Adipocyte (in vitro differentiated cells): ENCODE measurements at places on chromosomes 2 and 18.
A peak's percentile ranks its signal among the peaks of the same experiment; 100 is the strongest.

DNA sequence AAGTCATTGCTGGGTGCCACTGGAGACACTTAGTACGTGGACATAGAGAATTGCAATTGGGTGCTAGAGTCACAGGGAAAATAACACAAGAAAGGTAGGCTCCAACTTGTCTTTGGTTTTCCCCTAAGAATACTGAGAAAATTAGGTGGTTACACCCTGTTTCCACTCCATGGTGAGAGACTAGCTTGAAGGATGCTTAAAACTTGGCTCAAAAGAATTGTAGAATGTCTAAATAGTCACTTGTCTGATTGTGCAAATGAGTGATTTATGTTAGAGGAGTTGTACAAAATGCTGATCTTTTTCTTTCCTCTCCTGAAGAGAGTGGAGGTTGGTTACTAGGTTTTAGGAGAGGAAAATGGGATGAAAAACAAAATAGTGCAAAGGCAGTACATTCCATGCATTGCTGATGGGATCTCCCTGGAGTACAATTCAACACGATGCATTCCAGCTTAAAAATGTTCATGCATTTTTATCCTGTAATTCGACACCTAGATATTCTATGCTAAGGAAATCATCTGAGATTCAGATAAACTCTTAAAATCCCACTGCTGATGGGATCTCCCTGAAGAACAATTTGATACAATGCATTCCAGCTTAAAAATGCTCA lies 2.2 kb upstream of the SERPINB12 start:
- peak; percentile 69 for DNase-seq

DNA sequence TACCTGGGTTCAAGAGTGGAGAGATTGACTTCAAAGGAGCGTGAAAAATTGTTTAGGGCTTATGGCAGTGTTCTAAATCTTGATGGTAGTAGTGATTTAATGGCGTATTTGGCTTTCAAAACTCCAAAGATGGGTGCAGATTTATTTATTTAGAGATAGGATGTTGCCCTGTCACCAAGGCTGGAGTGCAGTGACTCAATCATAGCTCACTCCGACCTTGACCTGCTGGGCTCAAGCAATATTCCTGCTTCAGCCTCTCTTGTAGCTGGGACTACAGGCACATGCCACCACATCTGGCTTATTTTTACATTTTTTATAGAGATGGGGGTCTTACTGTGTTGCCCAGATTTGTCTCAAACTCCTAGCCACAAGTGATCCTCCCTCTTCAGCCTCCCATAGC lies 52.5 kb downstream of the FAM117B start:
- no peak for DNase-seq

DNA sequence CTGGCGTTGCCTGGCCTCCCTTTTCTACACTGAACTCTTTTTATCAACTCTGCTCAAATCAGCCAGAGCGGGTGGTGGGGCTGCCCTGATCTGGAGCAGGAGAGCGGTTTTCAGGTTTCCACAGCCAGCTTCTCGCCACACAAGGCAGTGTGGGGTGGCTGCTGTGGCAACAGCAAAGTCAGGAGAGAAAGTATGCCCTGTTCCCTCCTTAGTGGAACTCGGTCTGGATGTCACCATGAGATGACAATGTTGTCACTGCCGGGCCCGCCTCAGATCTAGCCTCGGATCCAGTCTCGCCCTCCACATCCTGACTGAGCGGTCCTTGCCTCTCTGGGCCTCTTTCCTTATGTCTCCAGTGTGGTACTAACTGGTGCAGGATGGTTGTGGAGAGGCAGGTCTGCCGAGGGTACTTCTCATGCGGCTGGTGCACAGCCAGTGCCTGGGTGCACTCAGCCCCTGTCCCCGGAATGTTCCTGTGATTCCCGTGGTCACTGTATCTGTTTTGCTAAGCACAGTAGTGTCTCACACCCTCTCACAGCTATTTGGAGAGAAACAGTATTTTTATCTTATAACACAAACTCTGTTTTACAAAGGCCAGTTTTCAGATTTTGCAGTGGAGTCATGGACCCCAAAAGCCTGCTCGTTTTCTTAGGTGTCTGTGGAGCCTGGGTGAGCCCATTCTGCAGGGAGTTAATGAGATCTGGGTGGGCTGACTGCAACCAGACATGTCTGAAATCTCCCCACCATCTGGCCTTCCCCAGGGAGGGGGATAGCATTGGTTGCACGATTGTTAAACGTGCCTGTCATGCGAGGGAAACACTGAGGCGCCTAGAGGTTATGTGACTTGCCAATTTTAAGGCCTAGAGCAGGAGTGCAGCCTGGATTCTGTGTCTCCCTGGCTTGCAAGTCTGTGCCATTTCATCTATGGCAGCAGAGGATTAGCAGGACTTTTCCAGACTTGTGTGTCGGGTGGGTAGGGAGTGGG lies 261.1 kb upstream of the AGAP1 start:
- no peak for DNase-seq

- no peak for DNase-seq
Measured at GRCh38 chr2:144572977-144573376, 53.1 kb upstream of the ZEB2 start.

DNA sequence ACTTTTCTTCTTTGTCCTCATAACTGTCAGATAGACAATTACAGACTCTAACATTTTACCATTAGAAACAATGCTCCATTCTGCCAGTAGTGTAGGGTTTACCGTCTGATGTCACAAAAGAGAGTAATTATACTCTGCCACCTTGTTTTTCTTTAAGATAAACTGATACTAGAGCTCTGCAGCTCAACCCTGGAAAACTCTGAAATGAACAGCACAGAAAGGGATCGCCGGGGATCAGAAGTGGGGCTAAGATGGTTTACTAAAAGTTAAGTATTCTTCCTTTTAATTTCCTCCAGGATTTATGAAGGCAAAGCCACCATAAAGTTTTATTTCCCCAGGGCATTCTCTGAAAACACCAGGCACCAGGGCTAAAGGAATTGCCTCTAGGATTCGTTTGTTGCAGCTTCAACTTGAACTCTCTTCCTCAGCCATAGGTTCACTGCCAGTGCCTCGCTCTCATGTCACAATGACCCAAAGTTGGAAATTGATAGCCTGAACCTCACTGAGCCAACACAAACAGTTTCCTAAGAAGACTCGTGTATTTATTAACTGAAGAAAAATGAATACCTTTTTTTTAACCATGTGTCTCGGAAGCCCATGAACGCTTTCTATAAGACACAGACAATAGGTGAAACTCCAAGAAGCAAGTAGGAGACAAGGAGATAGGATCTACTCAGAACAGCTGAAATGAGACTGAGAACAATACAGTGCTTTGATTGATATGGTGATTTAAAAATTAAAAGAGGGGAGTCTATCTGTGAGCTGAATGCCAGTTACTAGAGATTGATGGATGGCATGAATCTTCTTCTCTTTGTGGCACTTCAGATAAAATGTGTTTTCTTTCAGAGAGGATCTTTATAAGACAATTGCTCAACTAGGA lies 121.5 kb upstream of the SPATS2L start:
- no peak for DNase-seq

DNA sequence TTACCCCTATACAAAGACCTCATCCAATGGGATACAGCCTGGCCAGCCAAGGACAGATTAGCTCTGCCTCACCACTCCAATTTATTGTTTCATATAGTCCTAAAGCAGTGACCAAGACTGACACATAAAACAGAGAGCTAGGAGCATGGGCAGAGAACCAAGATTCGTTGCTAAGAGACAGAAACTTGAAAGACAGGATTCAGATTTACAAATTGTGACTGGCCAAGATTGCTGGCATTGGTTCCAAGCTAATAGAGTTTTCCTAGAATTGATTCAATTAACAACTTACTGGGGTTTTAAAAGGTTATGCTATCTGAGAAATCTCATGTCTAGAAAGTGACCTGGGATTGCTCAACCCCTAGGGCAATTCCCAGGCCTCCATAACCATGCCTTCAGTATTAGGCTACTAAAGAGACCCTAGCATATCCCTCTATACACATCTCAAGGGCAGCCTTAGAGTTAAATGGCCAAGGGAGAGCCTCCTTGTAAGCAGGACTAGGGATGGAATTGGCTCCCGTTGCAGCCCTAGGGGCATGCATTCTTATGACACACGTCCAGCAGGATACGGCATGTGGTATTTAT lies 75.6 kb downstream of the ICOS start:
- DNase-seq: peak; percentile 36

GRCh38 chr2:230684270-230685168 lies 28.1 kb upstream of the CAB39 start:
- DNase-seq: no peak

- no peak for DNase-seq
Measured at GRCh38 chr2:22153931-22154613, 1030.3 kb downstream of the TDRD15 start.

DNA sequence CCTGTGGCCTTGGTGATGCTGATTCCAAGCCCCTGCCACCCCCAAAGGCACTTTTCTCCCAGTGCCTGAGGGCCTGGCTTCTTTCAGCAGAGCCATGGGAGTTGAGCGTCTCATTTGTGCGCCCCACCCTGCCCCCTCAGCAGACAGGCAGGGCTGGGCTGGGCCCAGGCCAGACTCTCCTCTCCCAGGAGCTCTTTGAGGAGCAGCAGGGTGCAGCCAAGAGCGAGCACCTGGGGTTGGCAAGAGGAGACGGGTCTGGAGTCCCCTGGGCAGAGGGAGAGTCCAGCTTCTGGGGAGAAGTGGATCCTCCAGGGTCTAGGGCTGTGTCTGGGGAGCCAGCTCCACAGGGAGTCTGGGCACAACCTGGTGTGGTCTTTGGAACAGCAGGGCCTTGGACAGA lies 21.2 kb downstream of the NPPC start:
- no peak for DNase-seq

GRCh38 chr2:54578648-54579045 lies 122.5 kb downstream of the SPTBN1 start:
- DNase-seq: no peak

DNA sequence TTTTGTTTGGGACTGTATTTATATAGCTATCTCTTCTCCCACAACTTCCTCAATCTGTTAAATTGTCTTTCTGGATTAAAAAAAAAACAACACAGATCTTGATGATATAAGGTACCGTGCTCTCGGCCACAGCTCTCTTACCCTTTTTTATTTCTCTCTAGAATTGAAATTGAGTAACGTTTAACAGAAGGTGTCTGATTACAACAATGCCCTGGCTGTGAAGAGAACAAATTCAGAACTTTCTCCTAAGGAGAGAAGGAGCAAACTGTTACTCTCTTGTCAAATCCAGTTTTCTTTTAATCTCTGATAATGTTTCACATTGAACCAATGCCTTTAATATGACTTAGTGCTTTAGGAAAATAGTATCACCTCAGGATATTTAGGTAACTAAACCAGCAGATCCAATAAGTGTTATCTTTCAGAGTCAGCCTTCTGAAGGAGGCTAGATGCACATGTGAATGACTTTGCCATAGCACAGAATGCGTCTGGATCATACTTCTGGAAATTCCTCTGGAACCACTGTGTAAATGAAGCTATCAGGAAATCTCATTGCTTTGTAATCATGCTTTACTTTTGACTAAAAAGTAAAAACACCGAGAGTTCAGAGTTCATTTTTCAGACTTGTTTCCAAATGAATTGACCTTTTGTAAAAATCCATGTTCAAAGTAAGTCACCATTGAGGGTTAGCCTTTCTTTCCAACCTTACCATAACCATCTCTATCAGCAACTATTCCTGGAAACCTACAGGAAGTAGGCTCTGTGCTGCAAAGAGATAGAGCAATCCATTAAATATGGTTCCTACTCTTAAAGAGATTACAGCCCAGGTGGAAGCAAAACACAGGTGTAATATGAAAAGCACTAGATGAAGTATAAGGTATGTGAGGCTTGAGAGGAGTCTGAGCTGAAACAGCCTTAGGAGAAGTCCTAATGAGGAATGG lies 147.0 kb upstream of the OSR1 start:
- peak; percentile 2 for DNase-seq

- DNase-seq: no peak
Measured at GRCh38 chr2:112185131-112185530, 46.9 kb downstream of the FBLN7 start.

GRCh38 chr18:77905449-77906055 lies 655.9 kb downstream of the GALR1 start:
- no peak for DNase-seq

DNA sequence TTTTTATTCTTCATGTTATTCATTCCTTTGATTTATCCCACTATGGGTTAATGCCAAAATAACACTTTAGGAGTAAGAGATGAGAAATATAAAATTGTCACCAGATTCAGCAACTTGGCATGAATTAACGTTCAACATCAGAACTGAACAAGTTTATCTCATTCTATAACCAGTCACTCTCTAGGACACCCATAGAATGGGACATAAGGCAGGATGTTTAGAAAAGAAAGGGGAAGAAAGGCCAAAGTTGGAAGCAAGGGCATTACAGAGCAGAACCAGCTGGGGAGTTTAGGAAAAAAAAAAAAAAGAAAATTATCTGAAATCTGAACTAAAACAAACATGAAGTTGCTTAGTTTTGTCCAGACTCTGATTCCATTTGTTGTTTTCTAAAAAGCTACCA lies 211.0 kb downstream of the PMAIP1 start:
- no peak for DNase-seq

GRCh38 chr2:216855605-216856004 lies 4.3 kb downstream of the TNP1 start:
- DNase-seq: no peak

GRCh38 chr2:151908204-151908882 lies 80.1 kb upstream of the ARL5A start:
- DNase-seq: no peak

DNA sequence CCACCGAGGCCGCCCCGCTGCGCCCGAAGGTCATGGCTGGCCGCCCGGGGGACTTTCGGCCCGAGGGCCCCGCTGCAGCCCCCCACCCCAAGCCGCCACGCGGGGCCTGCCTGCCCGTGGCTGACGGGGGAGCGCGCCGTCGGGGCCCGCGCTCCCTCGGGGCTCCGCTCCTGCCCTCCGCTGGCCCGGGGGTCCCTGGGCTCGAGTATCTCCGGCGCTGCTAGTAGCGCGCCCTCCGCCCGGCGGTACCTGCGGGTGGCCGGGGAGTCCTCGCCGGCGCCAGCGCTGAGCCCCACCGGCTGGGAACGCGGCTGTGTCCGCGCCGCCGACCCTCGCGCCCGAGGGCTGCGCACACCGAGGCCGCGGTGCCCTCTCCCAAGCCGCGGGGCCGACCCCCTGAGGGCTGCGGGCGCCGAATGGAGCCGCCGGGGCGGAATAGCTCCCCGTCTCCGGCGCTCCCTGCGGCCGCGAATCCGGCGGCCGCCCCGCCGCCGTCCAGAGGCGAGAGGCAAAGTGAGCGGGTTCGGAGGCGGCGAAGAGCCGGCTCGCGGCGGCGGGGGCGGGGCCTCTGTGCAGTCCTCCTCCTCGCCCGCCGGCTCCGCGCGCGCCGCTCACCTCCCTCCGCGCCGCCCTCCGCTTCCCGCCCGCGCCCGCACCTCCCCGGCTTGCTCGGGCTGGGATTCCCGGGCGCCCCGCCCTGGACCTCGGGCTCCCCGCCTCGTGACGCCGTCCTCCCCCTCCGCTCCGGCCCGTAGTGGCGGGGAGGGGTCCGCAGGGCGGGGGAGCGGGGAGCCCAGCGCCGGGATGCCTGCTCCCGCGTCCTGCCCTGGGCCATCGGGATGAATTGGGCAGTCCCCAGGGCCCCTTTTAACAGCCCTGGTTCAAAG lies at the start of gene KCNG3:
TSS of gene KCNG3 (minus strand) at position 515 of the 887 bp plus-strand sequence. CDS start at position 34, 481 bp downstream.
- DNase-seq: peak; percentile 76

GRCh38 chr2:171244970-171245782 lies 84.5 kb upstream of the TLK1 start:
- peak; percentile 27 for DNase-seq

- no peak for DNase-seq
Measured at GRCh38 chr2:214765180-214765579, 44.3 kb downstream of the BARD1 start.
